ENCODE measurements at places on chromosomes 2 and 18.

GRCh38 chr2:238811759-238812158, 36.1 kb upstream of the TWIST2 start:
- no peak for DNase-seq

GRCh38 chr2:217999595-217999959, 3.2 kb downstream of the TNS1 start:
- no peak for DNase-seq

- no peak for DNase-seq
Measured at GRCh38 chr2:22301228-22301627, 1083.8 kb upstream of the KLHL29 start.

DNA sequence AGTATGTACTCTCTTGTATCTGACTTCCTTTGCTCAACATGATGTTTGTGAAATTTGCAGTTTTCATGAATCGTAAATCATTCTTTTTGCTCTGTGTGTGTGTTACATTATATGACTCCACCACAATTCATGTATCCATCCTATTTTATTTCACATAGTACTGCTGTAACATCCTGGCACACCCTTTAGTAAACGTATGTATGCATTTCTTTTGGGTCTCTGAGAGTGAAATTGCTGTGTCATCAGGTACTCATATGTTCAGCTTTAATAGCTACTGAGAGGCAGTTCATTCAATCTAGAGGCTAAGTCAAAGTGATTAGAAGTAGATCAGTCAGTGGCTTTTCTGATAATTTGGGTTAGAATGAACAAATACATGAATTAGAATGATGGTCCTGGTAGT, 118.8 kb downstream of the ESCO1 start:
- no peak for DNase-seq

DNA sequence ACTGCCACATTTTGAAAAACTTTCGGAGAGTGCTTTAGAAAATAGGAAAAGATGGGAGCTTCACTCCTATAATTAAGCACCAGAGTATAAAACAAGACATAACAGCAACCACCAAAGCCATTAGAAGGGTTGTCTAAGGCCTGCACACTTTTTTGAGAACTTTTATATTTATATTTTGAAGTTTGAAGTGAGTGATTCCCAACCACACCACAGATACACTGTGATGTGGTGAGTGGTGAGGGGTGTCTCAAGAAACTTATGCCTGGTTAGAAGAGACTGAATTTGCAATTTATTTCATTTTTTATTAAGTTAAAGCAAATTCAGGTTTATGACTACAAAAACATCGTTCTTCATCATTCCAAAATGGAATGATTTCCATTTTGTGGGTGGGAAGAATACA, 161.9 kb downstream of the DNAH6 start:
- DNase-seq: no peak

- DNase-seq: no peak
Measured at GRCh38 chr2:173874894-173875237, 90.3 kb downstream of the SP3 start.

DNA sequence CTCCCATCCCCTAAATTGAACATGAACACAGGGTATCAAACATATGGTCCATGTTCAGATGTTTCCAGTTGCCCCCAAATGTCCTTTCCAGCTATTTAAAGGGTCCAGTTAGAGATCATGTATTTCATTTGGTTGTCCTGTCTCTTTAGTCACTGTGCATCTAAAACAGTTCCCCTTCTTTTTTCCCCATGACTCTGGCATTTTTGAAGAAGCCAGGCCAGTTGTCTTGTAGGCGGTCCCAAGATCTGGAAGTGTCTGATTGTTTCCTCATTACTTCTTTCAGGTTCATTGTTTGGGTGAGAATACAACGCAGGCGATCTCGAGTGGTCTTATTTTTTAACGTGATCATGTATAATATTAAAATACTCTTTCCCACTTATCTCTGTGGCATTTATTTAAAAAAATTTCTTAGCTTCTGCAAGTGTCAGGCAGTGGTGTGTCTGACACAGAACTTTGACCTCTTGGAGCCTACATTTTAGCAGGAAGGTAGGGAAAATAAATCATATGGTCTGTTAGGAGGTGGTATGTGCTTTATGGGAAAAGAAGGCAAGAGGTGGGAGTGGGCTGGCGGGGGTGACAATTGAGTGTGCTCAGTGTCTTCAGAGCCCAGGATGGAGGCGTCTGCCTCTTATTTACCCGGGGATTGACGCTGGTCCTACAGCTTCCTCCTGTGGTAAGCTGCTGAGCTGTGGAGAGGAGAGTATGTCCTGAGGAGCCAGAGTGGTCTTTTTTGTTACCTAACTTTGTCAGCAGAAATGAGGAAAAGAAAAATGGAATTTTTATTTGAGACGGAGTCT, 8.1 kb downstream of the RAB31 start:
- no peak for DNase-seq

DNA sequence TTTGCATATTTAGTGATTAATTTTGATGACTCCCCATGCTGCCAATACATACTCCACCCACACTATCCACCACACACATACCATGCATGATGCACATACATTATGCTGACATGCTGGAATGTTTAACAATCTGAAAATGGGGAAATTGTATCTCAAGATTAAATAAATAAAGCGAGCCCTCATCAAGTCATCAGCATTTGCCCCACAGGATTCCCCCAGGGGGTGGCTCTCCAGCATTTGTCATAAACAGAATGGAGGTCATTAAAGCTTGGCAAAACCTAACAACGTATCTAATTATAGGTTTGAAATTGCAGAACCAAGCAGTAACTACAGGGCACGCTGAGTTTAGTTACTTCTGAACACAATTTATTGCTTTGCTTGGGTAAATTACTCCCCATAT, 141.2 kb upstream of the TACR1 start:
- DNase-seq: no peak

DNA sequence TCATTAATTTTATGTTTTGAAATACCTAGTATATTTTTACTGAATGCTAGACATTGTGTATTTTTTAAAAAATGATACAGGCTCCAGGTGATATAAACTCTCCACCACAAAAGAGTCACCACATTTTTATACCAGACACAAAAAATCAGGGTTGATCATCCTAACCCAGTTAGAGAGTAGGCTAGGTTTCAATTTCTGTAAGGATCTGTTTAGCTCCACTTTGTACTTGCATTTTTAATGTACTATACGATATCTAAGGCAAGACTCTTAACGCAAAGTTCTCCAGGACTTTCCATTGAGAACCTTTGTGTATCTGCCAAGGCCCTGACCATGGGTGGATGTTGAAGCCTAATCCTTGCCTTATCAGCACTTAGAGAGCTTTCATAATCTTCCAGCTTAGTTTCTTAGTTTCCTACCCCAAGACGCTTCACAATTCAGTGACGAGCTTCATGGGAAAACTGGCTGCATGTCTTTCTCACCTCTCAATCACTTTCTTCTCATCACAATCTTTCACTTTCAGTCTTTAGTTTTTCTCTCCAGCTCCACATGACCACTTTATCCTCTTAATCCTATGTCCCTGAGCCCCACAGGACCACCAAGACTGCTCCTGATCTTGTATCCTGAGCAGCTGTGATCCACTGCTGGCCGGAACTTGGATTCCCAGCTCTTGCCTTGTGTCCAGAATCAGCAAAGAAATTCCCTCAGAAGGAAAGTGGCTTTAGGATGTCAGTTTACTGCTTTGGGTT, 635.8 kb downstream of the RNF144A start:
- no peak for DNase-seq

DNA sequence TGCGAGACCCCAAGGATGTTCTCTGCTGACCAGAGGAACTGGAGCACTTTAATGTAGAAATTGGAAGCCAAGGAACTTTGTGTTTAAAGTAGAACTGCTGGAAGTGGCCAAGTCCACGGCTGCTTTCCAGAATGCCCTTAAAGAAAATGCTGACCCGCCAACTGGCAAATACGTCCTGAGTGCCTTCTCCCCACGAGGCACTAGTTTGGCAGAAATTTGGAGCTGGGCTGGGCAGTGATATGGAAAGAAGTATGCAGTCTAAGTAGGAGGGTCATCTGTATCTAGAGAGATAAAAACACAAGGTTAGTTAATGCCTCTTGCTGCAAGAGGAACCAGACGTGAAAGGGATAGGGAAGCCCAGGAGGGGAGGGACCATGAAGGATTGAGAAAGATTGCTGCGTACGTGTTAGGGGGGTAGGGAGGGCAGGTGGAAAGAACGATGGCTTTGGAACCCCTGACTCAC, 59.3 kb upstream of the RFX8 start:
- DNase-seq: peak; percentile 36

DNA sequence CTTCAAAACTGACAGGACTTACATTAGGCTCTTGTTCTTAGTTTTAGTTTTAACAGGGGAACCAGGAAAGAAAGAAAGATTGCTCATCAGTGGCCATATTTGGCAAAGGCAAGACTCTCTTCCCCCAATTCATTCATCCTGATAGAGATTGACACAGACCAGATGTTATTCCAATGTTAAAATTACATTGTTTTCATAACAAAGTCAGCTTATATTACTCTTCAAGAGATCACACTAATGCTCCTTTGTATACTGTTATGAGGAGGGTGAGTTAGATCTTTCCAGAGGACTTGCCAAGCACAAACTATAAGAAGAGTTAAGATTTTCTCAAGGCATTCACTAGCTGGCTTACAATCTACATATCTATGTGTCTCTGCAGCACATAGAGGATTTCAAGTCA, 252.1 kb downstream of the SLC8A1 start:
- no peak for DNase-seq

GRCh38 chr2:224085811-224086210, 46.7 kb upstream of the SERPINE2 start:
- DNase-seq: no peak

GRCh38 chr2:65019675-65020195, 30.5 kb downstream of the SLC1A4 start:
- no peak for DNase-seq
